ENCODE measurements at places on chromosomes 1 and 21.
A peak's percentile ranks its signal among the peaks of the same experiment; 100 is the strongest.

DNA sequence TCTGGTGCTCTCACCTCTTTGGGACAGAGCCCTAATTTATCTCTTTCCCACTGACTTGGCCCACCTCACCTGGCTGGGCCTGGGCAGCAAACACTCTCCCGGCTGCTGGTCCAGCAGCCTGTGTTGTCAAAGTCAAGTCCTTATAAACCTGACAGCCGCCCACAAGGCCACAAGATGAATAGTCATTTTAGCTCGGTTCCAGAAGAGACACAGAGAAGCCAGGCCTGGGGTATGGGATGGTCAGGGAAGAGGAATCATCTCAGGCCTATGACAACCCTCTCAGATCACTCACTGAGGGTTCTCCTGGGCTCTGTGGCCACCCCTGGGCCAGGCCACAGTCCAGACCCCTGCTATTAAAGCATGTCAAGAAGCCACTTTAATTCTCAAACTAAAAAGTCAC is 158.5 kb downstream of the FOXD2 start:
- DNase-seq = no peak

GRCh38 chr1:229058111-229058561 is 212.8 kb upstream of the RAB4A start:
- no peak for DNase-seq

DNA sequence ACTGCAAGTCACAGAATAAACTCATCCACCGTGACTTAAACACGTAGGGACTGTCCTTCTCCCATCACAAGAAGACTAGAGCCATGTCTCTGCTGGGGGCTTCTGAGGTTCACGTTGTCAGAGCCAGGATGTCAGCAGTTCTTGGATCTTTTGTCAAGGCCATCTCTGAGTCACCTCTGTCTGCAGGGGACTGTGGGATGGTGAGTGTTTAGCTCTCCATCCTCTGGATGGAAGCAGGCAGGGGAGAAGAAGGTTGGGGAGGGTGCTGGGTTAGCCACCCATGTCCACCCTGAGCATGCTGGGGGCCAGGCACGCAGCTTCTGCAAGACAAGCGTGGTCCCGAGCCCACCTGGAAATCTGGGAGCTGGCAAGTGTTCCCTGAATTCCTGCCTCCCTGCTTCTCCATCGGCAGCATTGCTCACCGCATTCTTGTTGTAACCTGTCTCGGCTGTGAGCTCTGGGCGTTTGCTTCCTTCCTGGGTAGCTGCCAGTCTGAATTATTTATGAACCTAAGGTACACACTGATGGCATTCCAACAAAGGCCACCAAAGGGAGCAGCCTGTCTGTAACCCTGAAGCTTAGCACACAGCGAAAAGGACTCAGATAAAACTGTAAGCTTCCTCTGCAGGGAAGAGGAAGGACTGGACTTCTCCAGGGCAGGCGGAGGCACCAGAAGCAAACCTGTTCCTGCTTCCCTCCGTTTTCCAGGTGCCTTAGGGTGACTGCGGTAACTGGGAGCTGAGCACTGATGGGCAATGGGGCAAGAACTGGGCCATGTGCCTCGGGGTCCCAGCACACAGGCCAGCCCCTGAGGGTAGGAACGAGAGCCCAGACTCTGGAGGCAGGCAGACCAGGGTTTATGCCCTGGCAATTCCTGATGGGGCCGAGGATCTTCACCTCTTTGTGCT is 88.6 kb downstream of the RIPK4 start:
- peak; percentile 90 for DNase-seq

GRCh38 chr1:240998024-240998423 is 359.0 kb downstream of the RGS7 start:
- DNase-seq = no peak

- DNase-seq = no peak
These were observed 22.3 kb upstream of the CASQ2 start for GRCh38 chr1:115790846-115791245.

- DNase-seq = no peak
These were observed 13.2 kb upstream of the QSOX1 start for GRCh38 chr1:180141381-180141934.

DNA sequence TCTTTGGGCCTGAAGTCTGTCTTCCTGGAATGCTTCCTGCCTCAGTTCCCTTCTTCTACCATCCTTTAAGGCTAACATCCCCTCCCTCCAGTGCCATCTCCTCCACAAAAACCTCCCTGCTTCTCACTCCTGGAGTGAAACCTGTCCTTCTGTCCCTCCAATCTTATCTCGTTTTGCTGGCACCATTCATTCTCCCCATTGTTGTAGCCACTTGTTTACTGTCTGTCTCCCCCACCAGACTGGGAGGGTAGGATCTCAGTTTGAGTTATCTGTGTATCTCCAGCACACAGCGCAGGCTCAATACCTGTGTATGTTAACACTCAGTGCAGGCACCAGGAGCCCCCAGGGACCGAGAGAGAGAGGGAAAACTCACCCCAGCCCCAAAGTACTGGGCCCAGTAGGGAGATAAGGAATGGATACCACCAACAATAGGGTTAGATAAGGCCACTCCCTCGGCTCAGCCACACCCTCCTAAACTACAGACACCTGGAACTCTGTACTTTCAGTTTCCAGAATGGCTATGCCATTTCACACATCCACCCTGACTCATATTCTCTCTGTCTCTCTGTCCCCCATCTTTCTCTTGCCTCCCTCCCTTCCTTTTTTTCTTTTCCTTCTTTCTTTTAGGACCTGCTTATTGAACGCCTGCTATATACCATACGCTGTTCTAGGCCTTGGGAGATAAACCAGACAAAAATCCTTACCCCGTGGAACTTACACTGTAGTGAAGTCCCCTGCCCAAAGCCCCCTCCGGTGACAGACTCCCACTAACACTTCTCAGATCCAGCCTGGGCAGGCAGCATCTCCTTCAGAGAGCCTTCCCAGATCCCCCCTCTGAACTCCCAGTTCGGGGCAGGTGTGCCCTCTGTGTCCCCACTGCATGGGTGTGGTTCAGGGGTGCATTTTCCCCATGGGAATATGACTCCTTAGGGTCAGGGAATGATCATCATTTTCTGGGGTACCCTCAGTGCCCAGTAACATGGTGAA is 3.3 kb upstream of the SSBP3 start:
- peak; percentile 80 for DNase-seq

GRCh38 chr1:201088395-201088794 is 23.8 kb downstream of the CACNA1S start:
- no peak for DNase-seq

DNA sequence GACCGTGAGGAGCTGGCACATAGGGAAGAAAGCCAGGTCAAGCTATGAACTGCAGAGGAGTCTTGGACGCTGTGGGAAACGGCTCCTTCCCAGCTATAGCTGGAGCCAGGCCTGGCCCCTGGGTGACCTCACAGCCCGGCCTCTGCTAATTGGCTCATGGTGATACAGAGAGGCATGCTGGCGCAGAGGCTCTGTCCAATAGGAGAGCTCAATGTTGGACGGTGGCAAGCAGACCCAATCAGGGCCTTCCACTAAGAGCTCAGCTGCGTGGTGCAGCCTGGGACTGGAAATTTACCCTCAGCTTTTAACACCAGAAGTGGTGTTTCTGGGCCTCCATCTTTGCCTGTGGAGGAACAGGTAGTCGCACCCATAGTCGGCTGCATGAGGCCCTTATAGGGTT is 64.4 kb upstream of the GRHL3 start:
- DNase-seq = no peak

DNA sequence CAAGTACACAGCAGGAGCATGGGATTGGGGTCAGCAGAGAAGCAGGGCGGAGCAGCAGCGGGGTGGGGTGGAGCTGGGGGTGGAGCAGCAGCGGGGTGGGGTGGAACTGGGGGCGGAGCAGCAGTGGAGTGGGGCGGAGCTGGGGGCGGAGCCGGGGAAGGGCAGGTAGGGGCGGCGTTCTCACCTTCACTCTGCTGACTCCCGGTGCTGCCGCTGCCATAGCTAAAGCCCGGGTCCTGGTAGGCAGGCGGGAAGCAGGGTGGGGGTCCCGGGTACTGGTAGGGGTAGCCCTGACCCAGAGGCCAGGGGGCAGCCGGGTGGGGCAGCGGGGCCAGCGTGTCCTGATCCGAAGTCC is 6.7 kb downstream of the TAS1R3 start:
- DNase-seq = no peak

- no peak for DNase-seq
These were observed 81.3 kb upstream of the RGS4 start for GRCh38 chr1:162987866-162988265.

- no peak for DNase-seq
These were observed 17.3 kb downstream of the TLR5 start for GRCh38 chr1:223125766-223126165.

DNA sequence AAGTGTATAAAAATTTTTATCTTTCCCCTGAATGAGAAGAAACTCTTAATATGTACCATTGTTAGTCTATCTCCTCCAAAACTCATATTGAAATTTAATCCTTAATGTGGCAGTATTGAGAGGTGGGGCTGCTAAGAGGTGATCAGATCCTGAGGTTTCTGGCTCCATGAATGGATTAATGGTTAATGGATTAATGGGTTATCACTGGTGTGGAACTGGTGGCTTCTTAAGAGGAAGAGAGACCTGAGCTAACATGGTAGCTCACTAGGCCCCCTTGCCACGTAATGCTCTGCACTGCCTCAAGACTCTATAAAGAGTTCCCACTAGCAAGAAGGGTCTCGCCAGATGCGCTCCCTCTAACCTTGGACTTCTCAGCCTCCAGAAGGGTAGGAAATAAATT is 70.6 kb upstream of the ZBTB18 start:
- no peak for DNase-seq

DNA sequence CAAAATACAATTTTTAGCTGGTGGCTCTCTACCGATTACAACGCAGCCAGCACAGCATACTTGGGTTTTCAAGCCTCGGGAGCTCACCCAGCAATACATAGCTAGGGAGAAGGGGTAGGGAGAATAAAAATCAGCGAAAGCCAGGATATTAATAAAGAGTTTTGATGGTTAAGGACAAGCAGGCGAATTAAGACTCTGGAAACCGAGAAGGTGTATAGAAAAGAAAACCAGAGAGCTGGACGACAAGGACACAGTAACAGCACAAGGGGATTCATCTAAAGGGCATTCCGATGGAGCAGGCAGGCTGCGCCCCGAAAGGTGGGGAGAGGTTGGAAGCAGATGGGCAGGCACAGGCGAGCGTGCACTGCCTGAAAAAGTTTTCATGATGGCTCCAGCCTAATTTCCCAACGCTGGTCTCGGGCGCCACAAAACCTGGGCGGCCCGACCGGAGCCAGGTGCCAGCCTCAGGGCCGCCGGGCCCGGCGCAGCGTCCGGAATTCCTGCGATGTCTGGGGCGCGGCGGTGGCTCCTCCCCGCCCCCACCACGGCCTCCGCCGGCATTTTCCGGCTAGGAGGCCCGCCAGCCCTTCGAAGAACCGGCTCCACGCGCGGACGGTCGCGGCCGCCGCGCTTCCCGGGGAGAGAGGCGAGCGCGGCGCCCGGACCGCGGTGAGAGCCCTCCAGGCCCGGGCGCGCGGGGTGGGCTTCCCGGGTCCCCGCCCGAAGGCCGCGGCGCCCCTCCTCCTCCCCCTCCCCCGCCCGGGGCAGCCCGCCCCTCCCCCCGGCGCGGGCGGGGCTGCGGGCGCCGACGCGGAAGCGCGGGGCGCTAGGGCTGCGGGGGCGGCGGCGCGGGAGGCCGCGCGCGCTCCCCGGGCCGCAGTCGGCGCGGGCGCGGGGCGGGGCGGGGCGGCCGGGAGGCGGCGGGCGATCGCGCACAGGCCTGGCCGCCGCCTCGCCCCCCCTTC is 774 bp upstream of the DYRK1A start:
- DNase-seq = peak; percentile 66

- DNase-seq = no peak
These were observed 507.1 kb upstream of the ZRANB2 start for GRCh38 chr1:71587961-71588360.

DNA sequence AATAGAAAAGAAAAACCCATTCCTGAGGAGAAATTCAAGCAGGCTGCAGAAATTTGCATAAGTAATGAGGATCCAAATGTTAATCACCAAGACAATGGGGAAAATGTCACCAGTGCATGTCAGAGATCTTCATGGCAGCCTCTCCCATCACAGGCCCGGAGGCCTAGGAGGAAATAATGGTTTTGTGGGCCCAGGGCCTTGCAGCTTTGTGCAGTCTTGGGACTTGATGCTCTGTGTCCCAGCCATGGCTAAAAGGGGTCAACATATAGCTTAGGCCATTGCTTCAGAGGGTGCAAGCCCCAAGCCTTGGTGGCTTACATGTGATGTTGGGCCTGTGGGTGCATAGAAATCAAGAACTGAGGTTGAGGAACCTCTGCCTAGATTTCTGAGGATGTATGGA is 22.7 kb downstream of the RAB3GAP2 start:
- no peak for DNase-seq

DNA sequence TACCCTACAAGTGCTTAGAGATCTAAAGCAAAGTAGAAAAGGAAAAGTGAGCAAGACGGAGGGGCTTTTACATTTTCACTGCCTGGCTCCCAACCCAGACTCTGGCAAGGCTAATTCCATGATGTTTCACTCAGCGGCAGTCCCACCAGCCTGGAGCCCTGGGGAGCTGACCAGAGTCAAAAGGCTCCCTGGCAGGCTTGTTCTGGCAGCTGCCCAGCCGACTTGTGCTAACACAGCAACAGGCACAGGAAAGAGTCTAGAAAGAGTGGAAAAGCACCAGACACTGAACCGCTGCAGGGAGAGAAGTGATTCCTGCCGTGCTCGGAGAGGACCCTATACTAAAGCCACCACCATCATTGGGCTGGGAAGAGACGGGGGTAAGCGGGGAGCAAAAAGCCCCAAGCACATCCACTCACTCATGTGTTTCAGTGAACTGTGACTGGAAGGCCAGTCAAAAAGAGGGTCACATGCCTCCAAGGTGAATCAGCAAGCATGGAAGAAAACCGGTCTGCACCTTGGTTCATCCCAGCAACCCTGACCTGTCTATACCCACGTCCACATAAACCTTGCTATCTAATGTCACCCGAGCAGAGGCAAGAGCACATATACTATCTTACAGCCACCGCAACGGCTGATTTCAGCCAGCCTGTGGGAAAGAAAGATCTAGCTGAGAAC is 8.0 kb downstream of the SMIM12 start:
- DNase-seq = no peak

- peak; percentile 82 for DNase-seq
These were observed 13.8 kb upstream of the POGZ start for GRCh38 chr1:151472856-151473731.

- no peak for DNase-seq
These were observed 123.4 kb upstream of the LYPLAL1 start for GRCh38 chr1:219050086-219050821.

DNA sequence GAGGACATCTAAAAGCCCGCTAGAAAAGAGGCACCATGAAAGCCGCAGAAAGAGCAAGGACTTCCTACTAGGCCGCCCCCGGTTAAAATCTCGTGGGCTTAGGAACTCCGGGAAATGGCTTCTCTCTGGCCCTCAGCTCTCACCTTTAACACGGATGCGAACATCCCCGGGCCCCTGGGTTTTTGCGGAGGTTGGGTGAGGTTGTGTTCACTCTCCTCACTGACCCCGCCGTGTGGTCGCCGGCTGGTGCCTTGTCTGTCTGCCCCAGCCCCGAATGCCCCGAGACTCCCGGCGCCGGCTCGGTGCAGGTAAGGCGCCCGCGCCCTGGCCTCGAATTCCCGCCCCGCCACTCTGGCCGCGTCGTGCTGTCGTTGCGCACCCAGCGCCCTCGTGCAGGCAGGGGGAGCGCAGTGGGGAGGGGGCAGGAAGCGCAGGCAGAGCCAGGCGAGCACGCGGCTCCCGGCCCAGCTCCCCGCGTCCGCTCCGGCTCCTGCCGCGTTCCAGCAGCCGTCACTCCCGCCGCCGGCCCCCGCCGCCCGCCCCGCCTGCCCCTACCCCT is at the start of gene SHISAL2A:
SHISAL2A (plus strand) TSS at position 437 of the 559 bp plus-strand sequence. CDS start 326 bp downstream, outside the sequence.
- peak; percentile 23 for DNase-seq

GRCh38 chr1:30778979-30779293 is 21.4 kb upstream of the LAPTM5 start:
- DNase-seq = no peak

All from large intestine (tissue), 12 donors.